GM23248 (cell line): ENCODE measurements at places on chromosomes 4 and X.

DNA sequence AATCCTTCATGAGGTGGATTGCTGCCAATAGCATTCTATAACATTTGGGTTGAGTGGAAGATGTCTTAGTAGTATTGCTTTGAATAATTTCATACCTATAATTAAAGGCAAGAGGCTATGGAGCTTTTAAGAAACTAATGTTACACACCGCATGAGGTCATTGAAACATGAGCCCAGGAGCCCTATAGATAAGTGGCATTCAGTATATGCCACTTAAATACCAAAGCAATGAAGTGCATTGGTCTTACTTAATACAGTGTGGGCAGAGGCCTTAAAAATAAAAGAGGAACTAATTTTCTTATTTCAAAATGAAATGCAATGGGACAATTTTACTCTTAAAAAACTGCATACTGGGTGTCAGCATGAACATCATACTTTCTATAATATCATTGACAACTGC is 47.5 kb downstream of the SPATA18 start:
- H3K27ac ChIP-seq: no peak overlapping the region
- no peak overlapping the region for H3K4me3 ChIP-seq
- DNase-seq: peak; percentile 24

- no peaks in the 10 kb centered on the region for H3K36me3 ChIP-seq
- peak; percentile 70 for DNase-seq
- no peak overlapping the region for H3K27ac ChIP-seq
- H3K4me1 ChIP-seq: no peaks in the 10 kb centered on the region
- no peaks in the 10 kb centered on the region for H3K27me3 ChIP-seq
Measured at GRCh38 chr4:152454398-152455011, 81.4 kb downstream of the FBXW7 start.

DNA sequence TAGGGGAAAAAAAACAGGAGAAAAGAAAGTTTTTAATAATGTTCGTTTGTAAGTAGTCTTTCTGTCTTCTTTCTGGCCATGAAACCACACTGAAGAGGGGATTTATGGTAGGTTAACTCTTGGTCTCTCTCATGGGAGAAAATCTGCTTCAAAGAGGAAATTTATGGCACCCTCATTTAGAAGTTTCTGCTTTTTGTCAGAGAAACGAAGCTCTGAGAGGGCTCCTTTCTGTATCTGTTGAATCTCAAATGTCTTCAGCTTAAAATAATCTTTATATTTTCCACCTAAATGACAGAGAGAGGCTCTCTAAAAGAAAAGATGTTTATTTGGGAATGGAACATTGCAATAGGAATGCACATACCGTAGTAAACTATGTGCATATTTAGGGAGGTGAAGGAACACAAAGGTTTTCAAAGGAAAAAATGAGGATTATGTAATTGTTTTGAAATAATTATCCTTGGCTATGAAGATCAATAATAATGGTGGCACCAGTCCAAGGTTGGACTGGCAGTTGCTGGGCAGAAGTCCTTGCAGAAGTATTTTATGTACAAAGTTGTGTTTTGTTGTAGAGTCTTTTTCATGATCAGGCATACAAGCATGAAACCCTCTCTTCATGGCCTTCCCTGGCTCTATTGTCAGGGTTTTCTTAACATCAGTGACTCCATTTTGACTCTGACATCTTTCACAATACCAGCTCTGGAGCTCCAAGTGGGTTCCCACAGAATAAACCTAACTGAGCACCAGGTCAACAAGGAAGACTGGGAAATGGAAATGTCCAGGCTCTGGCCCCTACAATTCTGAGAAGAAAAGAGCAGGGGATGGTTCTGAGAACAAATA is 53.0 kb upstream of the HPSE start:
- H3K27me3 ChIP-seq: no peaks in the 10 kb centered on the region
- H3K36me3 ChIP-seq: no peaks in the 10 kb centered on the region

DNA sequence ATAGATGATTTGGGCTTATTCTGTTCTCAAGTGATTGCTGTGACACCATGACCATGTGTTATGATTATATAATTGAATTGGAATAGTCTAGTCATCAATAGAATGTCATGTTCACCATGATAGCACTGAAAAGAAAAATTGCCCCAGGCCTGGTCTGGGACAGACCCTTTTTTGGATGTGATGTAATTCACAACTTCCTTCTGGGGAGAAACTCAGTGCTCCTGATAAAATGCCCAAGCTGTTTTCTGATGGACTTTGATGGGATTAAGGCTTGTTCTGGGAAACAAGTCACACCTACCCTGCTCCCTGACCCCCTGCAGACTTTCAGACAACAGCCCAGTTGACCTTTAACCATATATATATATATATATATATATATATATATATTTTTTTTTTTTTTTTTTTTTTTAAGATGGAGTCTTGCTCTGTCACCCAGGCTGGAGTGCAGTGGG is 65.3 kb downstream of the RHOH start:
- 0 out of 2 replicates have a peak, but pooled peaks cover 3% of the 10 kb centered on the region for H3K27me3 ChIP-seq
- no peak for DNase-seq
- no peak overlapping the region for H3K27ac ChIP-seq
- H3K4me1 ChIP-seq: no peaks in the 10 kb centered on the region
- no peaks in the 10 kb centered on the region for H3K36me3 ChIP-seq
- H3K4me3 ChIP-seq: no peak overlapping the region

DNA sequence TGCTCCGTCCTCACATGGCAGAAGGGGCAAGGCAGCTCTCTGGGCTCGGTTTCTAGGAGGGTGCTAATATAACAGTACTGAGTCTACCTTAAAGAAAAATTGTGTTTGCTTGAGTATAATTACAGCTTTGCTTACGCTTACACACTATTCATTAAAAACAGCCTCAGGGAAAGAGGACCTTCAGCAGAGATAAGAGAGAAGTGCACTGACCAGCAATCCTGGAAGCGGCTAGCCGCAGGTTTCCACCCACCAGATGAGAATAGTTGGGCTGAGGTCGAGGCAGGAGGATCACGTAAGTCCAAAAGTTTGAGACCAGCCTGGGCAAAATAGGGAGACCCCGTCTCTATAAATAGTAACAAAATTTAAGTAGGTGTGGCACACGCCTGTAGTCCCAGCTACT is 15.2 kb upstream of the MRFAP1 start:
- H3K27ac ChIP-seq: no peak overlapping the region
- H3K4me3 ChIP-seq: no peak overlapping the region
- no peaks in the 10 kb centered on the region for H3K4me1 ChIP-seq
- DNase-seq: no peak
- H3K27me3 ChIP-seq: no peaks in the 10 kb centered on the region

- no peaks in the 10 kb centered on the region for H3K4me1 ChIP-seq
- no peaks in the 10 kb centered on the region for H3K27me3 ChIP-seq
- H3K27ac ChIP-seq: no peak overlapping the region
- no peak overlapping the region for H3K4me3 ChIP-seq
- no peak for DNase-seq
Measured at GRCh38 chr4:117224256-117224655, 138.9 kb upstream of the TRAM1L1 start.

DNA sequence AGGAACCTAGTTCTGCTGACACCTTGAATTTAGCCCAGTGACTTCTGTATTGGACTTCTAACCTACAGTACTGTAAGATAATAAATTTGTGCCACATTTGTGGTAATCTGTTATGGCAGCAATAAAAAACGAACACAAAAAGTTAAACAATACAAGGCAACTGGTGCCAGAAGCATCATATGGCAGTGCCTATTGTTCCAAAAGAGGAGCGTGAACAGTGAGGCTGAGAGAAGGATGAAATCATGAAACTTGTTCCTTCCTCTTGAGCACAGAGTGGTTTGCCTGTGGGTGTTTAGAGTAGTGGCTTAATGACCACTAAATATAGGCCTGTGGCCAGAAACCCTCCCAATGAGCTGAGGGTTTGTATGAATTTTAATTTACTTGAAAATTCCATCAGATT is 69.7 kb upstream of the PGRMC2 start:
- H3K27me3 ChIP-seq: no peaks in the 10 kb centered on the region
- H3K4me1 ChIP-seq: peaks cover 62% of the 10 kb centered on the region
- H3K27ac ChIP-seq: peak overlapping the region; percentile 37

- H3K27me3 ChIP-seq: no peaks in the 10 kb centered on the region
- no peak overlapping the region for H3K4me3 ChIP-seq
- H3K36me3 ChIP-seq: no peaks in the 10 kb centered on the region
- DNase-seq: no peak
Measured at GRCh38 chrX:24886916-24887315, 128.8 kb downstream of the ARX start.

DNA sequence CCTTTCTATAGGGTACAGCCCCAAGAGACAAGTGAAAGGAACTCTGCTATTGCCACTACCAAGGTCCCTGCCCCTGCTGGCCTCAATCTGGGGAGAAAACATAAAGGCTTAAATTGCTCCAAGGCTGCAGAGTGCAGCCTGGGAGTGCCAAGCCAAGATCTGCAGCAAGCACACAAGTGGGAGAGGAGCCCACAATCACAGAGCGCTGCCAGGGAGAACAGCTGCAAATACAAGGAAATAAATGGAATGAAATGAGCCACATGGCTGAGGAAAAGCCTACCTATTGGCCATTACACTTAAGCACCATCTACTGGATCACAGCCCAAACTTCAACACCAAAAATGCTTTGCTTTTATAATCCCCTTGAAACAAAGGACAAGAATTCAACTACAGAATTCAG is 582.4 kb downstream of the FAM133A start:
- H3K36me3 ChIP-seq: no peaks in the 10 kb centered on the region
- no peaks in the 10 kb centered on the region for H3K4me1 ChIP-seq
- no peaks in the 10 kb centered on the region for H3K27me3 ChIP-seq
- no peak for DNase-seq
- H3K27ac ChIP-seq: no peak overlapping the region

DNA sequence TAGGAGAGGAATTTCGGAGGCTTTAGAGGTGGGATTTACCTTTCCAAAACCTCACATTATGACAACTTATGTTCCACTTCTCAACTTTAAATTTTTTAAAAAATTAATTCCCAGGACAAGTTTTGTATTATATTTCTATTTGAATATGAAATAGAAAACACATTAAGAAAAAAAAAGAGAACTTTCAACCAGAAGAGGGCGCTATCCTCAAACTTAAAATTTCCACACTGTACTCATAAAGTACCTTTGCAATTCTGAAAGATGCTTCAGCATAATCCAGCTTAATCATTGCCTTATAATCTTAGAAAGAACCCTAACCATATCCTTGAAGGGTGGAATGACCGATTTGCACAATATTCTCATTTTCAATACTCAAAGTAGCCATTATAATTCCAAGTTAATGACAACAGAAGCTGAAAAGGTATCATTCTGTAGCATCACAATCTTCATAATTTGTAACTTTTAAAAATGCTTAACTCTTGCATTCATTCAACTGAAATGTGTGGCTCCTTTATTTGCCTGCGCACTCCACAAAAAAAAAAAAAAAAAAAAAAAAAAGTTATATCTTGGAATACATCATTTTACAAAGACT is 158.0 kb downstream of the KCNIP4 start:
- DNase-seq: peak; percentile 63
- H3K27me3 ChIP-seq: no peaks in the 10 kb centered on the region
- peak overlapping the region; percentile 57 for H3K27ac ChIP-seq

DNA sequence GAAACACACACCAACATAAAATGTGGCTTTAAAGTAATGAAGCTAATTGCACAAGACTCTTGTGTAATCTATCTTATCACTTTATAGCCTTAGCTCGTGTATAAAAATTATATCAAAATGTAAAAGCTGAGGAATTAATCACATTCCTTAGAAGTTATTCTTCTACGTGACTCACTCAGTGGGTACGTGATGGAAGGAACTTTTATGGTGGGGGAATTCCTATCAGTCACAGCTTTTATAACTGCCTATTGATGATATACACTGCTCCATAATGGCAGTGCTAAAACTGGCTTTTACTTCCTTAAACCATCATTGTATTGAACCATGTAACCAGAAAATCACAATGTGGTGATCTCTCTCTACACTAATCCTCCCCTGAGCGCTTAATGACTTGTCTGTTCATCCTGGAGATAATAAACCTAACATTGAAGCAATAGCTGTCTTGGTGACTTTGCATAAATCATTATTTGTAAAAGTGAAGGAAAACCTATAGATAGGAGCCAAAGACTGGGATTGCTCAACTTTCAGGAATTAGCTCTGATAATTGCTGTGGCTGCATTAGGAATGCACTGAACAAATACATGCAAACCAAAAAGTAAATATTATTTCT is 276.7 kb downstream of the GBA3 start:
- no peak overlapping the region for H3K27ac ChIP-seq
- H3K4me3 ChIP-seq: no peak overlapping the region
- peaks cover 8% of the 10 kb centered on the region for H3K4me1 ChIP-seq
- DNase-seq: peak; percentile 25
- H3K27me3 ChIP-seq: no peaks in the 10 kb centered on the region

- H3K4me3 ChIP-seq: no peak overlapping the region
- DNase-seq: no peak
- H3K36me3 ChIP-seq: no peaks in the 10 kb centered on the region
- no peaks in the 10 kb centered on the region for H3K27me3 ChIP-seq
- peaks cover 11% of the 10 kb centered on the region for H3K4me1 ChIP-seq
Measured at GRCh38 chrX:68672581-68673318, 25.3 kb downstream of the STARD8 start.

DNA sequence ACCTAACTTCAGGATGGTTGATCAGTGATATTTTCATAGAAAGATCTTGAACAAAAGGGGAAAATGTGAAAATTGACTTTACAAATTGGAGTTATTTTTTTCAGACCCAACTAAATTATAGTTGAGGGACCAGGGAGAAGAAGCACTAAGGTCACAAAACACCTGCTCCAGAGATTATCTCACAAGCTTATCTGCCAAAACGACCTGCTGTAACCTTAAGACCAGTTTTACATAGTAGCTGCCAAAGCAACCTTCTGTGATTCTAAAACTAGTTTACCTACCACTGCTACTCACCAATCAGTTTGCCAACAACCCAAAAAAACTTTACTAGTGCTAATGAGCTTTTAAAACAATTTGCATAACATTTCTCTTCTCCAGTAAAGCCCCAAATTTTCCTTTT is 972.1 kb downstream of the C4orf33 start:
- no peaks in the 10 kb centered on the region for H3K27me3 ChIP-seq
- no peaks in the 10 kb centered on the region for H3K36me3 ChIP-seq
- no peak overlapping the region for H3K4me3 ChIP-seq

GRCh38 chr4:171896426-171896825 is 83.2 kb downstream of the GALNTL6 start:
- H3K4me1 ChIP-seq: no peaks in the 10 kb centered on the region
- no peaks in the 10 kb centered on the region for H3K27me3 ChIP-seq
- H3K36me3 ChIP-seq: no peaks in the 10 kb centered on the region

GRCh38 chr4:81844717-81845116 is 373.0 kb upstream of the RASGEF1B start:
- H3K27ac ChIP-seq: no peak overlapping the region
- no peaks in the 10 kb centered on the region for H3K4me1 ChIP-seq
- H3K27me3 ChIP-seq: no peaks in the 10 kb centered on the region; the same call in 1 of the 2 replicates
- peak; percentile 76 for DNase-seq
- H3K4me3 ChIP-seq: no peak overlapping the region
- H3K36me3 ChIP-seq: no peaks in the 10 kb centered on the region
